Mucosa of descending colon (tissue), 3 donors: ENCODE measurements at places on chromosomes 3 and 15. TPM values are rescaled to one million over a fixed set of nuclear protein-coding genes. Genes with fewer than 3 reads are reported as not detected.

OSTN gene
- not detected for total RNA-seq

DHX30 gene
- 65.3 TPM for total RNA-seq

SERINC4 gene
- 0.29 TPM for total RNA-seq

DNA sequence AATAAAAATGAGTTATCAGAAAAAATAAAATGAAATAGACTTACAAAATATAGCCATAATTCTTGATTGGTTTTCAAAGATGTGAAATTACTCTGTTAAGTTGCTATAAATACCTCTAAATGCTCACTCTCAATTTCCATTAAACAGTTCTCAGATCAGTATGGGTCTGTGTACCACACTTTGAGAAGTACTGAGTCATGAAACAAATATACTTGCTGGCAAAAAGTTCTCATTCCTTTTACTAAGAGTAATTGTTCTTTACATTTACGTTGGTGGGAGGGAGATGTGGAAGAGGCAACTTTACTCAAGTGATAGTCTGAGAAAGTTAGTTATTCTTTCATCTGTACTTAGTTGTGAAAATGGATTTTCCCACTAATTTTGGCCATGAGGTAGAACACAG is 96.3 kb downstream of the ZNF385D start:
- no peak for DNase-seq

GRCh38 chr15:40310001-40310959 is 2.5 kb upstream of the PLCB2 start:
- no peak for DNase-seq

CLK3 gene
- total RNA-seq, result 92.7 TPM

RASL12 gene
- total RNA-seq, result 29.7 TPM

GRCh38 chr3:114218006-114218405 is 19.4 kb downstream of the ZNF80 start:
- DNase-seq, result no peak

- no peak for DNase-seq
Observed at GRCh38 chr3:10940106-10940505, 52.4 kb upstream of the SLC6A1 start.

GRCh38 chr3:170564664-170565063 is 21.2 kb downstream of the SLC7A14 start:
- DNase-seq, result no peak

SLC30A4 gene
- 10.4 TPM for total RNA-seq

GOLGA6D gene
- not detected for total RNA-seq

DNA sequence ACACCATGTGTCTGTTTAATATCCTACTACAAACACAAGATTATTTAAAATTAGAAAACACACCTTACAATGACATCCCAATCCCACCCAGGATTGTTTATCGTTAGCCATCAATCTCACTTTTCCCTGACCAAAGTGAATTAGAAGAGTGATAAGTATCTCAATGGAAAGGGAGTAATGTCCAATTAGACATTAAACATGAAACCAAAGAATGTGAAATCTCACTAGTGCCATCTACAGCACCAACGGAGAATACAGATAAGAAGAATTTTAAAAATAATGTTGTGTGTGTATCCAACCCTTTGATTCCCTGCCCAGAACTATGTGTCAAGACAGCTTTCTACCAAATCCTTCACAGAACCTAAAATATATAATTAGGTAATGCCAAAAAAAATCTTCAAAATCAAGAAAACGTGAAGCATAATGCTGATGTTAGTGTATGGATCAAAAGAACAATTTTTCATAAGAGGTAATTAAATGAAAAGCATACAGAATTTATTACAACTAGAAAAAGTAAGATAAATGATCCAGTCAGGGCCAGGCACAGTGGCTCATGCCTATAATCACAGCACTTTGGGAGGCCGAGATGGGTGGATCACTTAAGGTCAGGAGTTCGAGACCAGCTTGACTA is 64.2 kb downstream of the SCAPER start:
- DNase-seq, result no peak

GRCh38 chr3:105351821-105352220 is 14.9 kb upstream of the ALCAM start:
- DNase-seq, result no peak

GCSAM gene
- 0.36 TPM for total RNA-seq

DNA sequence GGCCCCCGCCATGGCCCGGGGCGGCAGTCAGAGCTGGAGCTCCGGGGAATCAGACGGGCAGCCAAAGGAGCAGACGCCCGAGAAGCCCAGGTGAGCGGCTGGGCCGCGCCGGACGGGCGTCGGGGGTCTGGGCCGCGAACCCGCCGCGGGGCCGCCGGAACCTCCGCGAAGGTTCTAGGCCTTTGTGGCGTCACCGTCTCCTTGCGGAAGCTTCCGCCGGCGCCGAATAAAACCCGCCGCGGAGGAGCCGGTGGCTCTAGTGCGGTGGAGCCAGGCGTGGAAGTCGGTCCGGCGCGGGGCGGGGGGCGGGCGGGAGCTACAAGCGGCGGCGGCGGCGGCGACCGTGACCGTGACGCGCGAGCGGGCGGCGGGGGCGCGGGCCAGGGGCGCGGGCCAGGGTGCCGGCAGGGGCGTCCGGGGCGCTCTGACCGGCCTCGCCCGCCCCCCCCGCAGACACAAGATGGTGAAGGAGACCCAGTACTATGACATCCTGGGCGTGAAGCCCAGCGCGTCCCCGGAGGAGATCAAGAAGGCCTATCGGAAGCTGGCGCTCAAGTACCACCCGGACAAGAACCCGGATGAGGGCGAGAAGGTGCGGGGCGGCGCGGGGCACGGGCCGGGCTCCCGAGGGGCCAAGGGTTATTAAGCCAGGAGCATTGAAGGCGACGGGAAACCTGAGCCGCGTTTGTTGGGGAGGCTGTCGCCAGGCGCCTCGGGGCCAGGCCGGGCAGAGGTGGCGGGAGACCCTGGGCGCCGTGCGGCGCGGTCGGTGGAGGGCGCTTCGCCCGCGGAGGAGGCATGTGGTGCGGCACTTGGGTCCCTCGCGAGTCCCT is at the start of gene DNAJA4:
TSS of gene DNAJA4 (plus strand) at position 259 of the 833 bp plus-strand sequence. CDS start at position 461, 202 bp downstream.
- DNase-seq, result peak; percentile 66

DNA sequence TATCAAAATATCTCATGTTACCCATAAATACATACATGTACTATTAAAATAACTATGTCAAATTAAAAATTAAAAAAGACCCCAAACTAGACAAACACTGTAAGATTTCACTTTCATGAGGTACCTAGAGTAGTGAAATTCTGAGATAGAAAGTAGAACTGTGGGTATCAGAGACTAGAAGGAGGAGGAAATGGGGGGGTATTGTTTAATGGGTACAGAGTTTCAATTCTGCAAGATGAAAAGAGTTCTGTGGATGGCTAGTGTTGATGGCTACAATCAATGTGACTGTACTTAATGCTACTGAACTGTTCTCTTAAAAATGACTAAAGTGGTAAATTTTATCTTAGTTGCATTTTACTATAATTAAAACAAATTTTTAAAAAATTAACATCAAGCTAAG is 36.6 kb downstream of the RFX7 start:
- DNase-seq, result no peak

- DNase-seq, result no peak
Observed at GRCh38 chr3:30660656-30661055, 54.3 kb downstream of the TGFBR2 start.

DNA sequence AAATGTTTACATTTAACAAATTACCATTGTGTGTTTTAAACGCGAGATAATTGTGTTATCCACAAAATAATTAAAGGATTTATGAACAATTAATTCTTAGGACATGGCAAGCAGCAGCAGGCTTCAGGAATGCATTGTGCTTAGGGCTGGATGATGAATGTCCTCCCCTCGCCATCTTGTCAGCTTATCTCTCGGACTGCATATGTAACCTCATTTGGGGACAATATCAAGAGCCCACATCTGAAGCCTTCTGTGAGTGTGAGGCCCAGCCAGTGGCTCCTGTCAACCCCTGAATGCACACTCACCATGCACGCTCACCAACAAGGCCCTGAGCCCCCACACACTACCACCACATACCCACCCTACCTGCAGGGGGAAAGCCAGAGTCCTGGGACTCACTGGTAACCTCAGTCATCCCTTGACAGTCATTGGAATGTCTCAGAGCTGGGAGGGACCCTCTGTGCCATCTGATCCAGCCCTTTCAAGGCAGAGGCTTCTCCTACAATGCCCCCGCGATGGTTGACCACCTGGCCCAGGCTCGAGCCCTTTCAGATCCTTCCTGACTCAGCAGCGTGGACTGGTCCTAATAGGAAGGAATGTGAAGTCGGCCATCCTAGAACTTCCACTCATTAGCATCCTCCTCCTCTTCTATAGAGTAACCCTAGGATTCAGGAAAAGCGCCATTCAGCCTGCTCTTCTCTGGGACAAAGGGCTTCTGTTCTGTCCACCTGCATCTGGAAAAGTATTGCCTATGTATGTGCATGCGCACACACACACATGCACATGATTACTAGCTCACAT is 38.2 kb downstream of the MRPL46 start:
- no peak for DNase-seq

DNA sequence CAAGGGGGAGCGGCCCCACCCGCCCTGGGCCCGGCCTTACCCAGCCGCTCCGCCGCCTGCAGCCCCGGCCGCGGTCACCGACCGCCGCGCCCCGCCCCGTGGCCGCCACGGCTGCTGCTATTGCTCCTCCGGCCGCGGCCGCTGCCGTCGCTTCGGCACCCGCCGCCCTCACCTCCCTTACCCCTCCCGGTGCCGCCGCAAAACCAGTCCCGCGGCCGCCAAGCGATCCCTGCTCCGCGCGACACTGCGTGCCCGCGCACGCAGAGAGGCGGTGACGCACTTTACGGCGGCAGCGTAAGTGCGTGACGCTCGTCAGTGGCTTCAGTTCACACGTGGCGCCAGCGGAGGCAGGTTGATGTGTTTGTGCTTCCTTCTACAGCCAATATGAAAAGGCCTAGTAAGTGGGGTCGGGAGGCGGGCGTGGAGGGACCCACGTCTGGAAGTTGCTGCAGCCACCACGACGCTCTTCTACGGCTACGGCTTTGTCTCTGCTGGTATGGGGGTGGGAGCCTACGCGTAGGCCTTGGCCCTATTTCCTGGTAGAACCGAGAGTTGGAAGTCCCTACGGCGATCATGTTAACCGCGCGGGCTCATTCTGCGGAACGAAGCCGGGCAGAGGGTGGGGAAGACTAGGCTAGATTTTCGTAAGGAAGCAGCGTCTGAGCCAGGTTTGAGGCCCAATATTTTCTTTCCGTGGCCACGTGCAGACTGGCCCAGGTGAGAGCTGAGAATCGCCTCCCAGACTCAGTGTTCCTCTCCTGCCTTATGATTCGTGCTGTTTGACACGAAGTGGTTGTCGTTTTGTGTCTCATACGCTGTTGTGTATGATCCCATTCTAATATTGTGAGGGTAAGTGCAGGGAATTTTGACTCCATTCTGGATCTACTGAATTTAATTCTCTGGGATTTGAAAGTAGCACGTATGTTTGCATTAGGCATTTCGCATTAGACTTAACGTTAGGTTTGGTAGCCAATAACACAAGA is at the start of the genes GNL3 and PBRM1:
TSS of gene GNL3 (plus strand) at position 324 of the 983 bp plus-strand sequence. CDS start at position 385, 61 bp downstream.
TSS of gene PBRM1 (minus strand) at position 205 of the 983 bp plus-strand sequence.
- DNase-seq, result peak; percentile 94
